ENCODE measurements at places on chromosomes 6 and 20.

DNA sequence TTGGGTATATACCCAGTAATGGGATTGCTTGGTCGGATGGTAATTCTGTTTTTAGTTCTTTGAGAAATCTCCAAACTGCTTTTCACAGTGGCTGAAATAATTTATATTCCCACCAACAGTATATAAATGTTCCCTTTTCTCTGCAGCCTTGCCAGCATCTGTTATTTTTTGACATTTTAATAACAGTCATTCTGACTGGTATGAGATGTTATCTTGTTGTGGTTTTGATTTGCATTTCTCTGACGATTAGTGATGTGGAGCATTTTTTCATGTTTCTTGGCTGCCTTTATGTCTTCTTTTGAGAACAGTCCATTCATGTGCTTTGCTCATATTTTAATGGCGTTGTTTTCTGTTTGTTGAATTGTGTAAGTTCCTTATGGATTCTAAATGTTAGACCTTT lies 641.6 kb downstream of the HACE1 start:
- DNase-seq = no peak

DNA sequence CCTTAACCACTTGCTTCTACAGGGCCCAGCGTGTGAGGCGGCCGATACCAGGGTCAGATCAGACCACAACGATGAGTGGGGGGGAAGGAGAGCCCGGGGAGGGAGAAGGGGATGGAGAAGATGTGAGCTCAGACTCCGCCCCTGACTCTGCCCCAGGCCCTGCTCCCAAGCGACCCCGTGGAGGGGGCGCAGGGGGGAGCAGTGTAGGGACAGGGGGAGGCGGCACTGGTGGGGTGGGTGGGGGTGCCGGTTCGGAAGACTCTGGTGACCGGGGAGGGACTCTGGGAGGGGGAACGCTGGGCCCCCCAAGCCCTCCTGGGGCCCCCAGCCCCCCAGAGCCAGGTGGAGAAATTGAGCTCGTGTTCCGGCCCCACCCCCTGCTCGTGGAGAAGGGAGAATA lies 2.8 kb downstream of the RING1 start:
- no peak for DNase-seq

DNA sequence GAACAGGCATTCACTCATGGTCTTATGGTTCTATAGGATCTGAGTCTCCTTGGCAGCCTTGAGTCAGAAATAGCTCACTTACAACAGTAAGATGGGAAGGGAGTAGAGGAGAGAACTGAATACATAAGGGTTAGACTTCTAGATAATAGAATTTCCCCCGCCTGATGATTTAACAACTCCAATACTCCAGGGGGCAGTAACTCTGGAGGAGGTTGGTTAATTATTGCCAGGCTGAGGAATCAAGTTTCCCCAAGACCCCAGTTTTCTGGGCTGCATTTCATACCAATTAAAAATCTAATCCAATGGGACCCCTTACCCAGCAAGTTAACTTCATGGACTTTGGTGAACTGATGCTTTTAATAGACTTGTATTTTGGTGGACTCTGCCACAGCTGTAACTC lies 94.2 kb upstream of the MOCS1 start:
- no peak for DNase-seq

GRCh38 chr6:31546339-31546957 lies at the start of gene ATP6V1G2:
Gene ATP6V1G2 (minus strand): TSS chr6:31546608. CDS start chr6:31546559, 49 bp downstream.
- peak; percentile 91 for DNase-seq

GRCh38 chr20:4563031-4563430 lies 158.7 kb upstream of the PRND start:
- DNase-seq = no peak

DNA sequence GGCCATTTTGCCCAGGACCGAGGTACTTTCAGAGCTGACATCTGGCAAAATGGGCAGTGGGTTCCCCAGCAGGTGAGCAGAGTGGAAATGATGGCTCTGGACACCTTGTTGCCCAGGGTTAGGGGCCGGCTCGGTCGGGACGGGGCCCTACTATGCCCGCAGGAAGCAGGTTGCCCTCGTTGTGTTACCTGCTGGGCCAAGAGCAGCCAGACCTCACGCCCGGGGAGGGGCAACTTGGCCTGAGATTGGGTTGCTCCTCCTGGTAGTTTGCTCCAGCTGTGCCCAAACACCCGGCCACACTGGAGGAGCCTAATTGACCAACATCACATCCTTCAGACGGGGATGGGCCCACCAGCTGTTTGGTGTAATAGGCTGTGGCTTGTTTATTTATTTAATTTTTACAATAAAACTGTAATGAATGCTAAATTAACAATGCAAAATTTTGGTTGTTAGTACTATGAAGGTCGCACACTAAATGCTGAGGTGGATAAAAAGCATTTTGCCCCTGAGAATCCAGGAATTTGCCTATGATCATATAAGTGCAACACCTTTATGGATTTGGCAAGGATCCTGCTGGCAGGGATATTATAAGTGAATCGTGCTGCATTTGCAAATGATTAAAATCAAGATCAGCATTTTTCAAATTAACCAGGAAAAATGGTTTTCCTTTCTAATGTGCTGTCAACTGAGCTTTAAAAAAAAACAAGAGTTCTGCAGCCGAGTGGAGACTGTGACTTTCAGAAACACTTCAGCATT lies 26.6 kb upstream of the PCMTD2 start:
- no peak for DNase-seq

- DNase-seq = no peak
Observed at GRCh38 chr6:16854986-16855385, 93.7 kb upstream of the ATXN1 start.

DNA sequence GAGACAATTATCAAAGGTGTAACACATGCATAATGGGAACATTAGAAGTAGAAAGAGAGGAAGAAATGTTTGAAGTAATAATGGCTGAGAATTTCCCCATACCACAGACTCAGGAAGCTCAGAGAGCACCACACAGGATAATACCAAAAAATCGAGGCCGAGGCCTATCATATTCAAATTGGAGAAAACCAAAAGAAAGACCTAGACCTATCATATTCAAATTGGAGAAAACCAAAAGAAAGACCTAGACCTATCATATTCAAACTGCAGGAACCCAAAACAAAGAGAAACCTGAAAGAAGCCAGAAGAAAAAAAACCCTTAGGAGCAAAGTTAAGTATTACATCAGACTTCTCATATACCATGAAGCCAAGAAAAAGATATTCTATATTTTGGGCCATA lies 18.0 kb downstream of the NINL start:
- no peak for DNase-seq

- no peak for DNase-seq
Observed at GRCh38 chr6:138291849-138292181, 73.5 kb upstream of the PBOV1 start.

DNA sequence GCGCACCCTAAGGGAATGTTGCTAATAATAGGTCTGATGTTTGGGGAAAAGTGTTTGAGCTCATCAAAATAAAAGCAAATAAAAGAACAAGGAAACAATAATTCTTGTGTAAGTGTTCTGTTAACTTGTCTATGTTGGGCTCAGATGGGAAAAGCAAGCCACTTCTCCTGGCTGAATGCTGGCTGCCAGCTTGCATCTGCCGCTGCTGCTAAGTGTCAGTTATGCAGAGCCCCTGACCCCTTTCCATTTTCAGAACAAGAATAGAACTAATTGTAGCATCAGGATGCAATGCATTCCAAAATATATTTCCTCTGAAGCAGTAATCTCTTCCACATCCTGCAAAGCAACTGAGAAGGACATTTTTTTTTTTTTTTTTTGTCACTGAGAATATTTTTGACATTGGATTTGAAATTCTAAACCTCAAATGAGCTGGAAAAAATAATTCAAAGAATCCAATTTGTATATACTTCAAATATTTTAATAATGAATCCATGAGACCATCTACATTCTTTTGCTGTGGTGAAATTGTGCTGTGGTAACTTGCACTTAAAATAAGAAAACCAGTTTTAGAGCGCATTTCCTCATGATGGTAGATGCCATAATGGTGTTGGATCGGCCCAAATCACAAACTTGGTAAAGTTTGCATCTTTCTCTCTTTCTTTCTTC lies 43.9 kb upstream of the DEK start:
- no peak for DNase-seq

DNA sequence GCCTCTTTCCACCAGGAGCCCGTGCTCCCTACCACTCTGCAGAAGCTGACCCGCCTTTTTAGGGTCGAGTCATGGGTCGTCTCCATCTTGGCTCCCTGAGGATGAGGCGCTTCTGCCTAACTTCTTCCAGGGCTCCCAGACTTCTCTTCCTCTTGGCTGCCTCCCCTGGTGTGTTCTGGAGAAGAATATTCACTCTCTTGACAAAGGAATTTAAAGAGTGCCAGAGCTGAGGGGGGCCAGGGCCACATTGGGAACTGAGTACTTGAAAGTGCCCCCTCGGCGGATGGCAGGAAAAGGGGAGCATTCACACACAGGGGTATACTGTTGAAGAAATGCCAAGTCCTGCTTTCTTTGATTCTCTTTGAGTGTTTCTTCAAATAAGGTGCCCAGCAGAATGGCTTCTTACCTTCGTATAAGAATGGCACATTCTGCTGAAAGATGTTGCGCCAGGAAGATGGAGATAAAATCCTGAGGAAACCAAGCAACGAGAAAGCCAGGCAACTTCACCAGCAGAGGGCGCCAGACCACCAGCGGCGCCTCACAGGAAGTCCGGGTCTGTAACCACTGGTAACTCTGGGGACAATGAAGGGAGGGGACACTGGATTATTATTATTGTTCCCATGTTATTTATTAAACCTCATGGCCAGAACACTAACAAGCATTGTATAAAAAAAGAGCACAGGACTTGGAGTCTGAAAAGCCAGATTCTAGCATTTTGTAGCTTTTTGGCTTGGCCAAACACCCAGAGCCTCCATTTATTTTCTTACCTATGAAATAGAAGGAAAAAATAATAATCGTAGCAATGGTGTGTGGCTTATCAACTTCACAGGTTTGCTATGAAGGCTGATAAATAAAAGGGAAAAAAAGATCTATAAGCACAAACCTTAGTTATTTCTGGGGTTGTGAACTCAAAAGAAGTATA lies 176.7 kb downstream of the HACE1 start:
- peak; percentile 83 for DNase-seq

DNA sequence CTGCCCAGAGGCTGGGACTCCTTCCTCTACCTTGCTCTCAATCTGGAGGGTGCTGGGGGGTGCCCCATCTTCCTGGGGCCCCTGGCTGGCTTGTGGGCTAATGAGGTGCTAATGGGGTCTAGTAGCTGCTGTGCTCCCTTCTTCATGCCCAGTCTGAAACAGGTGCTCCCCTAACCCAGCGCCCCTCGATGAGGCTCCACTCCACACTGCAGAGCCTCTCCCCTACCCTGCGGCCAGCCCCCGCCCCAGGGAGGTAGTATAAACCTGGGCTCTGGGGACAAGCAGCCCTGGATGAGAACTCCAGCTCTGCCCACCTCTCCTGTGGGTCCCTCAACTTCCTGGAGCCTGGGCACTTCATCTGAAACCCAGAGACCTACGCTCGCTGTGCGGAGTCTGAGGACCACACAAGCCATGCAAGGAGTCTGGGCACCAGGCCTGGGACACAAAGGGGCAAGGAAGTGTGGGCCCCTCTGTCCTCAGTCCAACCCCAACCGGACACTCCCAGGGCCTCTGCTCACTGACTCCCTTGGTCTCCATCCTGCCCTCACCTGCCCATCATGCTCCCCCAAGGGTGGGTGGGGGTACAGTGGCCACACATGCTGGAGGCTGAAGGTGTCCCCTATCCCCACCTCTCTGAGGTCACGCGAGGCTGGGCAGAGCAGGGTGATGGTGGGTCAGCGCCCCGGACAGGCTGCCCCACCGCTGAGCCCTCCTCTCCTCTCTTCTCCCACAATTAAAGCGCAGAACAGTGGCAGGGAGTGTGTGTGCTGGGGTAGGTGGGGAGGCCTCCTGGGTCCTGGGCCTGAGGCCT lies 6.1 kb downstream of the RPL10A start:
- no peak for DNase-seq

- DNase-seq = no peak
Observed at GRCh38 chr6:29232725-29233124, 62.0 kb downstream of the OR2J2 start.

DNA sequence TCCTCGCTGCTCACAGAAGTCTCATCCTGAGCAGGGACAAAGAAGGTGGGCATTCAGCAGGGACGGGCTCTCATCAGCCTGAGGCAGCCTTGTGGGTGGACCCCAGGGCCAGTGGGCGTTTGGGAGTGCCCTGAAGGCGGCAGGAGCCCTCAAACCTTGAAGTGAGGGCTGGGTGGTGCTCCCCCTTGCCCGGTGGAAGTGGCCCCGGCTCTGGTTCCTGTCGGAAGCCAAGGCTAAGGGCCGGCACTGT lies 110.5 kb downstream of the NOL4L start:
- no peak for DNase-seq

- no peak for DNase-seq
Observed at GRCh38 chr6:167645368-167645767, 181.3 kb upstream of the AFDN start.

DNA sequence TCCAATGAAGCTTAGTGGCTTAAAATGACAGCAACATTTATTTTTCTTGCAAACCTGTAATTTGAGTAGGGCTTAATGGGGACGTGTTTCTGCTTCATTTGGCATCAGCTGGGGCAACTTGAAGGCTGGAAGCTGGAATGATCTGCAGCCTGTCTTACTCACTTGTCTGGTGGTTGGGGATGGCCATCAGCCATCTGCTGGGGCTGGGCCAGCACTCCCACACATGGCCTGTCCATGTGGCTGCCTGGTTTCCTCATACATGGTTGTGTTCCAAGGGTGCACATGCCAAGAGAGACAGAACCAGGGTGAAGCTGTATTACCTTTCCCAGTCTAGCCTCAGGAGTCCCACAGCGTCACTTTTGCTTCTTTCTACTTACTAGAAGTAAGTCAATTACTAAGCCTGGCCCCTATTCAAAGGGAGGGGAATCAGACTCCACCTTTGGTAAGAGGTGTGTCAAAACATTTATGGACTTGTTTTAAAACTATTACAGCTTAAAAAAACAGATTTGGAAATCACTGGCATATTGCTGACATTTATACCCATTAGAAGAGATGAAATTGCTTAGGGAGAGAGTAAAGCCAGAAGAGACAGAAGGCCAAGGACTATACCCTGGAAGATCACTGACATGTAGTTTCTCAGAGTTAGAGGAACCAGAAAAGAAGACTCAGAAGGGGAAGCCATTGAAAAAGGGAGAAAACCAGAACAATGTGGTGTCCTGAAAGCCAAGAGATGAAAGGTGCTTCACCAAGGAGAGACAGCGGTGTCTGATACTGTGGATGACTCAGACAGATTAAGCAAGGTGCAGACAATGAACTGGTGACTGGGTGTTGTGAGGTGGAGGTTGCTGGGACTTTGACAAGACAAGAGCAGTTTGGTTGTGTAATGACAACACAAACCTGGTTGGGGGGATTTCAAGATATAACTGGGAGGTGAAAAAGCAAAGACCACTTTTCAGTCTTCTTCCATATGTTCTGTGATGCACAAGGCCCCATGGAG lies 345.2 kb downstream of the GJA1 start:
- no peak for DNase-seq
